Hematopoietic multipotent progenitor cell treated with erythropoietin and hydrocortisone succinate and interleukin-3 and kit ligand, for 15 days (in vitro differentiated cells): ENCODE measurements at places on chromosomes 5 and 9.

DNA sequence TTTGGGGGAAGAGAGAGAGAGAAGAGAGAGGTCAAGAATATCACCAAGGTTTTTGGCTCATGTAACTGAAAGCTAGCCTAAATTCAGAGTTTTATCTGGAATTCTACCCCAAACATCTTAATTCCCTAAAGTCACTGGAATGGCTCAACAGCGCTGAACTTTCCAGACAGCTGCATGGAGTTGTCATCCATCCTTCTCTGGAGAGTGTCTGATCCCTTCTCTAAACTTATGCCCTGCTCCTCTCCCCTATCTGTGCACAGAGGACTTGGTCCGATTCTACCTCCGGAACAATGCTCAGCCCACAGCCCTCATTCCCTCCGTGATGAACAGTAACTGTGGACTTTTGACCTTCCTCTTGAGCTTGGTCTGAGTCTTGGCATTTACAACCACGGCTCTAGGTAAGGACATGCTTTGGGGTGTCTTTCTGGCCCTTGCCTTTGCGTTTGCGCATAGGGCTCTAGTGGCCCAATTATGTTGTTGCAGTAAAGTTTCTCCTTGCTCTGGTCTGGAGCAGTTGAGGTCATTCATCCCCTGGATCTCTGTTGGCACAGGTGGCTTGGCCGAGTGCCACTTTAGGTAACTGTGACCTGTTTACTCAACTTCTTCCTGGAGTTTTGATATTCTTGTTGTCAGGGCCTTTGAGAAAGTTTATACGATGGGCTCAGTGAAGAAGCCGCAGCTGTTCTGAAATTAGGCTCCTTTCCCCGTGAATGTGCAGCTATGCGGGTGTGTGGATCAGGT is 18.3 kb upstream of the CD180 start:
- no peak for DNase-seq

GRCh38 chr9:99855467-99856176 is 33.9 kb downstream of the NR4A3 start:
- no peak for DNase-seq

DNA sequence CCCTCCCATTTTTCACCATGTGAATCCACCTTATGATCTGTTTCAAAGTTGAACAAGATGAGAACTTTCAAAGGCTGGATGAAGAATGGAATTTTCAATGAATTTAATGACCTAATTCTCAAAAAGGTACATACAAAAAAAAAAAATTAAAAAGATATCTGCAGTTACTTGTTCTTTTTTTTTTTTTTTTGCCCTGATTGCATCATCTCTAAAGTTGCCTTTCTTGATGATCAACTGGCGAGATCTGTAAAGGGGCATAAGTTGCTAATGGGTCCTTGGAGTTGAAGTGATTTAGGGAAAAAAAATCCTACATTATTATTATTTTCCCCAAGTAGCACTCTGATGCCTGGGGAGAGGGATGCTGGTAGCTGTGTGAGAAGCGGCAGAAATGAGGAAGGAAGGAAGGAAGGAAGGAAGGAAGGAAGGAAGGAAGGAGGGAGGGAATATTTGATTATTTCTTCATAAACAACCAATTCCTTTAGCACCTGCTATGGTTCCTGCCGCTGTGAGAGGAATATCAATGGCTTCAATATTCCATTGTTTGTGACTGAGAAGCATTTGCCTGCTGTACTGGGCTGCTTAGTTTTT is 48.8 kb upstream of the CD180 start:
- DNase-seq, result no peak

- no peak for DNase-seq
Observed at GRCh38 chr9:117300371-117301110, 114.3 kb downstream of the ASTN2 start.

- DNase-seq, result no peak
Observed at GRCh38 chr9:2919347-2919746, 75.5 kb upstream of the PUM3 start.

DNA sequence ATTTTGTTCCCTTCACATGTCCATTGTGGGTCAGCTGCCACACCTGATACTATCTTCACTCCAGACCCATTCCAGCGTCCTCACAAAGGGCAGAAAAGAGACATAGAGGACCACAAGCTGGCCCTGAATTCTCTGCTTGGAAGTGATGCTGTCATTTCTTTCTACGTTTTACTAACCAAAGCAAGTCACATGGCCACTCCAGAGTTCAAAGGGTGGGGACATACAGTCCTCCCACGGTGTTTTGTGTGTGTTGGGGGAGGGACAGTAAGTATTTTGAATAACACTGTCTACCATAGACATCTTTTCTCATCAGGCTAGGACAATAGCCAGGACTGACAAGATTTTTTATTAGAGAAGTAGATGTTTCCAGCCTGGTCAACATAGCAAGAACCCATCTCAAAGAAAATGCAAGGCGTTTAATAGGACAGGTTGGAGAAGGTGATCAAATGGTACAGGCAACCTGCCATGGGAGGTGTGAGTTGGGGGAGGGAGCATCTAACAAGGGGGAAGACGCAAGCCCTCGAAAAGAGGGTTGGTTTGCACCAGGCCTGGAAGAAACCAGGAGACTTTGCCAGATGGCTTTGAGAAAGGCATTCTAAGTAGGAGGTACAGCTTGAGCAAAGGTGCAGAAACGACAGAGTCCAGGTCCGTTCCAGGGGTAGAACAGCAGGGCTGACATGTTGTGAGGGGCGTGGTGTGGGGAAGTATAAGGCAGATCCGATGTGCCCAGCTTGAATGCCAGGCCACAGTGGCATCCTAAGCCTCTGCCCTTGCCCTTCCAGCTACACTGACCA is 11.3 kb upstream of the GLIPR2 start:
- no peak for DNase-seq

DNA sequence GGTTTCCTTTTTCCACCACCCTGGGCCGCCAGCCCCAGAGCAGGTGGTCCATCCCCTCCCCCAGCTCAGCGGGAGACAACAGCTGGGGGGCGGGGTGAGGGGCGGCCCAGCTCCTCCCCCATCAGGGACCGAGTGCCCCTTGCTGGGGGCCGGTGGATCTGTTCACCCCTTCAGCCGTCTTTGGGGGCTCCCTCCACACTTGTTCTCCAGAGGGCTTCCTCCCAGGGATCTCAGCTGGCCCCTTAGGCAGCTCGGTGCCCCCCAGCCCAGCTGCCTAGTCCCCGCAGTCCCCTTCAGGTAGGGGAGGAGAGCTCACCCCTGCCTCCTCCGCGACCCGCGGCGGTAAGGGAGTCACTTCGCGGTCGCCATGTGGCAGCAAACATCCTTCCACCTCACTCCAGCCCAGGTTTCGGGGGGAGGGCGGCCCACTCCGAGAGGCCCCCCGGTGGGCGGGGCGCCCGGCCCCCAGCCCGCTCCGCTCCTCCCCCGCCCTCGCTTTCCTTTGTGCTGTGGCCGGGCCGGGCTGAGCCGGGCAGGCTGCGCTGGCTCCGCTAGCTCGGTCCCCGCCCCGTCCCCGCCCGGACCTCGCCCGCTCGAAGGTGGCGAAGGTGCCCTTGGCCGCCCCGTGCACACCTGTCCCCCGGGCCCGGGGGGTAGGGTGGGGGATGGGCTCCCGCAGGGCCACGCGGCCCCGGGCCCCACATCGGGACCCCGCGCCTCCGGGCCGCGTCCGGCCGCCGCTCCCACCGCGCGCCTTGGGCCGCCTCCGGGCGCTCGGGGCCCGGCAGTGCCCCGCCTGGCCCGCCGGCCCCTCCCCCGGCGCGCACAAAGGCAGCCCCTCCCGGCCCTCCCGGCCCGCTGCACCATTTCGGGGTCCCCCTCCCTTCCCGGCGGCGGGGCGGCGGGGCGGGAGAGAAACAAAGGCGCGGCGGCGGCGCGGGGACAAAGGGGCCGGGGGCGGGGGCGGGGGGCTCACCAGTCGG is 683 bp downstream of the DBN1 start:
- DNase-seq, result no peak

DNA sequence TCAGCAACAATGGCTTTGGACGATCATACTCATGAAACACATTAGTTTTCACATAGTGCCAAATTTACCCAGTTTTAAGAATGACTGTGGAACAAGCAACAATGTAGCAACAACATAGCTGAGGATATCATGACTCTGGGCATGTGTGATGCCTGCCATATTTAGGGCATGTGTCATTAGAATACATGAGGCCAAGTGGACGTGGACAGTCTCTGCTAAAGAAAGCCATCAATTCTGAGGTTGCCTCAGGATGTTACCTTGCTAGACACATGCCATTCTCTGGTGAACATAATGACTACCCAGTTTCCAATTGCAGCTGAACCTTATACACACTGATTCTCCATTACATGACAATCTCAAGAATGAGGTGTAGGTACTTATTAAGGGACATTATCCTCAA is 103.3 kb upstream of the ADAMTS19 start:
- no peak for DNase-seq

DNA sequence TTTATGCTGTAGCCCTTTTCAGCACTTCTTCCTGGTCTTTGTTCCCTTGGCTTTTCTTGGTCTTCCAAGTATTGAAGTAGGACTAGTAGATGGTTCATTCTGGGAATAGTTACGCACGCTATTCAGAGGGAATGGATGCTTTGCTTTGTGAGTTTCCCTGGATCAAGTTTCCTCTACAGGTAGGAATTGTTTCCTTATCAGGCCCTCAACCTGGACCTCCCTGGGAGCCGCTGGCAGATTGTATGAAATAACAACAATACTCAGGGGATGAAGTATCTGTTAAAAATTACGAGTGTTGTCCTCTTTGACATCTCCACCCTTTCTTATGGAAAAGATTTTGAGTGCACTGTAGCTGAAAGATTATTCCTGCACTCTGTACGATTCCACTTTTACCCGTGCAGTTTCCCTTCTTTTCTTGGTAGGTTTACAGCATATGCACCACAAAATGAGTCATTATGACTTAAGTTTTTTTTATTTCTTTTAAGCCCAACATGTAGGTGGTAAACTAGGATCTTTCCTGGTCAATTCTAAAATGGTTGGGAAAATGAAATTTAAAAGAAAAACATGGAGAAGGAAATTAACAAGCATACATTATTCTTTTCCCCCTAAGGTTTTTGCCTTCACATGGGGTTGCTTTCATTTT is 57.9 kb downstream of the ARHGAP26 start:
- no peak for DNase-seq

DNA sequence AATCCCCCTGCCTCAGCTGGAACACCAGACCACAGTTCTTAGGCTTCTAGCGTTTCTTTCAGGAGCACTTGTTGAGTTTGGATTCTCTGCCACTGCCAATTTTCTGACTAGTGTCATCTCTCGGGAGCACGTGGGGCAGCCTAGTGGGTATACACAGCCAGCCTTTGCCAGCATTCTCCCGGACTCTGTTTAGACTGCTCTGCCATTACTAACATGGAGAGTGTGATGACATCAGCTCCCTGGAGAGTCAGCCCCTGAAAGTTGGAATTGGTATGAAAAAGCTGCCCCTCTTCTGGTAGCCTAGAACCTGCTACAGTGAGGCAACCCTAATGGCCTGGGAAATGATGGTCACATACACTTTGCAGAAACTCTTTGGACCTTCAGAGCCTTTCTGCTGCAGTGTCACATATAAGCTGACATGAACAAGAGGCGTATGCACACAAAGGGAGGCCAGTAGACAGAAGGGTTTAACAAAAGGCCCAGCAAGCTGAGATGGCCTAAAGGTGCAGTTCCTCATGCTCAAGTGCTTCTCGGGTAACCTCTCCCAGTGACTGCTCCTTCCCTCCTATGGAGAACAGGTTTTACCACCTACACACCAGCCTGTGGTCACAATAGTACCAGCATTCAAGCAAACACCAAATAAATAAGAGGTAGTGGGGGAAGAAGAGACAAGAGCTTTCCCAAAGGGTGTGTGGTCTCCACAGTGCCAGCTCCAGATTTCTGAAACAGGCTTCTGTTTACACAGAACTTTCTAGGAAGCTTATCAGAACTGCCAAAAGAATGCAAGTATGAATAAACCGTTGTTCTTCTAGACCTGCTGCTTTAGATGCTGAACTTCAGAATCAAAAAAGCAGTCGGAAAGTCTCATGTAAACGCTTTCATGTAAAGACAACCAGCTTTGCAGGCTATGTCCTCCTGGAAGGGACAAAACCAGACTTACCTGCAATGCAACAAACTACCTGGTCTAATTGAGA is 16.5 kb downstream of the SPACA9 start:
- no peak for DNase-seq

GRCh38 chr5:168889039-168889438 is 309.9 kb upstream of the PANK3 start:
- DNase-seq, result no peak

GRCh38 chr5:76607353-76607871 is 15.8 kb downstream of the F2RL2 start:
- no peak for DNase-seq

GRCh38 chr9:33153666-33154065 is 13.5 kb downstream of the B4GALT1 start:
- no peak for DNase-seq

GRCh38 chr5:108769352-108769751 is 21.7 kb downstream of the FER start:
- DNase-seq, result no peak

DNA sequence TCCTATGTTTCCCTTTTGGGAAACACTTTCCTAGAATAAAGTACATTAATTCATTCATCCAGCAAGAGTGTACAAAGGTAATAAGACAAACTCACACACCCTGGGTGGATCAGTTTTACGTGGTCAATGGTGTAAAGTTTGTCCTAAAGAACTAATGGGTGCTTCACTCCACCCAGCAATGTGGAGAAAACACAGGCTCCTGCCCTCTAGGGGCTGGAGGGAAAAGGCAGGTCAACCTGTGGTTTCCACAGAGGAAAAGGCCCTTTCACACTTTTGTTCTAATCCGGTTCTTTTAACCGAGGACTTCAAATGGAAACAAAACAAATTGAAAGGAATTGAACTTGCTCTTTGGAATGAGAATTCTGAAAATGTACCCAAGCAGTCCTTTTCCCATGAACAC is 80.9 kb upstream of the SPOCK1 start:
- no peak for DNase-seq
